Stimulated activated CD8-positive, alpha-beta memory T cell treated with anti-CD3 and anti-CD28 coated beads, Interleukin-7, amount 100 ng/mL, for 1 hour (primary cell): ENCODE measurements at places on chromosomes 2 and 18.

DNA sequence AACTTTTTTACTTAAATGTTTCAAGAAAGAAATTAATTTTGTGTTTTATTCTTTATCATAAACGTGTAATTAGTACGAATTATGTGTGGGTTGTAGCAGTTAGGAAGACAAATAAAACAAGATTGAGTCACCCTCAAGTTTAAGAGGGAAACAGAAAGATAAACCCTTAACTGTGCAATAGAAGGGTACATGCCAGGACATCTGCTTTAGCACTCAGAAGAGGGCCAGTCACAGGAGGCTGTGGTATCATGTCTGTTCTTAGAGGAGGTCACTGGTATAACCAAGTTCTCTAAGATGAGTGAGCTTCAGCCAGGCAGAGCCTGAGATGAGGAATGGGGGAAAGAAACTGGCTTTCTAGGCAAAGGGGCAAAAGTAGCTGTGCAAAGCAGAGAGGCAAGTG, 42.4 kb upstream of the GRHL1 start:
- no peak for DNase-seq

DNA sequence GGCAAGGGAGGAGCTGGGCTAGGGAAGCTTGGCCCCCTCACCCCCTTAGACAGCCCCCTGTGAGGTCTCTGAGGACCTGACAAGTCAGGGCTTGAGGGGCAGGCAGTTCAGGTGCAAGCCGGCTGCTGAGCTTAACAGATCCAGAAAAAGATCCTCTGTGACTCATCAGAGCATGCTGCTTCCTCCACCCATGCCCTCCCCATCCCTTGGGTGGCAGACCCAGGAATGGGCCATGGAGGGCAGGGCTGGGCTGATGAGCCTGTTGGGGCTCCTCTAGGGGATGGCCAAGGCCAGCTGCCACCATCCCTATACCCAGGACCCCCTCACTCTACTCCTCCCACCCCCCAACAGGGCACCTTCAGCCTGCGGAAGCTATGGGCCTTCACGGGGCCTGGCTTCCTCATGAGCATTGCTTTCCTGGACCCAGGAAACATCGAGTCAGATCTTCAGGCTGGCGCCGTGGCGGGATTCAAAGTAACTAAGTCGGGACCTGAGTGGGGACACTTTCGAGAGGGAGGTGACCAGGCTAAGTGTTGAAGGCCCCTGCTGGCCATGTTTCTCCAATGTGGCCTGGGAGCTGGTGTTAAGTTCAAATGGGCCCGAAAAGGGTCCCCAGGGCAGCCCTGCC, 1.9 kb downstream of the SLC11A1 start:
- DNase-seq, result no peak

GRCh38 chr2:134689315-134689714, 29.5 kb downstream of the TMEM163 start:
- no peak for DNase-seq

GRCh38 chr2:31384351-31384750, 30.2 kb downstream of the XDH start:
- no peak for DNase-seq

DNA sequence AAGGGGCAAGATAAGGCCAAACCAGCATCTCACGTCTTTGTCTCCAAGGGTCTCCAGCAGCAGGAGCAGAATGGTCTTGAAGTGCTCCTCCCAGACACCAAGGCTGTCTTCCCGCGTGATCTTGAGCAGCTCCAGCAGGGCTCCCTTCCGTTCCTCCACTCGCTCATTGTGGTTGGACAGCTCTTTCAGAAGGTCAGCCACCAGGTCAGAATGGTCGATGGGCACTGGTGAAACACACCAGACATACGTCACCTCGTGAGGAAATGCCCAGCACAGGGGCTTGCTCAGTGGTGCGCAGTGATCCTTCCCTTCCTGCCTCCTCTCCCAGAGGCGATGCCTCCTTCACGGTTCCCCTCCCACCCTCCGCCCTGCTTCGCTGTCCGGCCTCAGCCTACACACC, 80.1 kb upstream of the TFCP2L1 start:
- no peak for DNase-seq

GRCh38 chr2:72719416-72719815, 106.4 kb downstream of the EXOC6B start:
- DNase-seq, result no peak

- DNase-seq, result no peak
Observed at GRCh38 chr2:124879640-124880039, 854.6 kb downstream of the CNTNAP5 start.
